Stimulated activated CD8-positive, alpha-beta memory T cell treated with anti-CD3 and anti-CD28 coated beads, Interleukin-7, amount 100 ng/mL, for 1 hour (primary cell): ENCODE measurements at places on chromosomes 1 and 21.

GRCh38 chr1:28329395-28330153 is 734 bp downstream of the MED18 start:
- no peak for DNase-seq

GRCh38 chr1:34263406-34263805 is 86.7 kb downstream of the C1orf94 start:
- DNase-seq = no peak

- no peak for DNase-seq
Measured at GRCh38 chr1:190169311-190170067, 308.2 kb downstream of the BRINP3 start.

GRCh38 chr21:45286671-45287437 is 841 bp downstream of the POFUT2 start:
- DNase-seq = no peak
